ENCODE measurements at places on chromosomes 12 and 14.

DNA sequence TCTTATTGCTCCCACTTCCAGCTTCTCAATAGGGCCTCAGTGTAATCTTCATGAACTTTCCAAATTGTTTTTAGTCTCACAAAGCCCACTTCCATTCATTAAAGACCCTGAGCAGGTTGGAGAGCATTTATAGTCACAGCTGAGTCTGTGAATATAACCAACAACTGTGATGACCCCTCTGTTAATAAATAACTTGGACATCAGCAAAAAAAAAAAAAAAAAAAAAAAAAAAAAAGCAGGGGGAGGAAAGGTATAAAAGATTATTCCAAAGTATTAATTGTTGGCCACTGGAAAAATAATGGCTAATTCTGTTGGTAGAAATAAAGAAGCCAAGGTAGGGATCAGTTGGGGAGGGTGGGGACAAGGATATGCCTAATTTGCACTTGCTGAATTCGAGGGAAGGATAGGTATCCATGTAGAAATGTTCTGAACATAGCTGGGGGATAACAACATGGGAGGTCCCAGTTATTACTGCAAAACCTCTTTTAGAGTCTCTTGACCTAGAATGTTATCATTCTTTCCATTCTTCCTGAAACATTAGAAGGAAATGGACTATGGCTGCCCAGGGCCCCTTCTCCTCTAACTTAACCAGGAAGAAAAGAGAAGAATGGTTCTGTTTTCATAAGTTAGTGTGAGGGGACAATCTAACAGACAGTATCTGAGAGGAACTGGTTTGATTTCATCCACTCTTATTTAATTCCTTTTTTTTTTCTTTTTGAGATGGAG lies 56.5 kb downstream of the SAMD4A start:
- DNase-seq, result no peak

GRCh38 chr12:68428211-68428610 lies 96.0 kb upstream of the MDM1 start:
- no peak for DNase-seq

GRCh38 chr12:50637870-50638481 lies 125.9 kb upstream of the ATF1 start:
- peak; percentile 64 for DNase-seq

GRCh38 chr14:75125617-75126016 lies 1.2 kb downstream of the NEK9 start:
- DNase-seq, result no peak

GRCh38 chr14:72527591-72527990 lies 366.3 kb downstream of the DPF3 start:
- no peak for DNase-seq

DNA sequence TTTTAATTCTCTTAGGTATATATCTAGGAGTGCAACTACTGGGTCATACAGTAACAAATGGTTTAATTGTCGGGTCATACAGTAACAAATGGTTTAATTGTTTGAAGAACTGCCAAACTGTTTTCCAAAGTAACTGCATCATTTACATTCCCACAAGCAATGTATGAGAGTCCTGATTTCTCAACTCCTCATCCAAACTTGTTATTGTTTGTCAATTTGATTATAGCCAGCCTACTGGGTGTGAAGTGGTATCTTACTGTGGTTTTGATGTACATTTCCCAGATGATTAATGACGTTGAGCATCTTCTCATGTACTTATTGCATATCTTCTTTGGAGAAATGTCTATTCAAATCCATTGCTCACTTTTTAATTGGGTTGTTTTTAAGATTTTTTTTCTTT lies 67.6 kb upstream of the CFL2 start:
- no peak for DNase-seq

DNA sequence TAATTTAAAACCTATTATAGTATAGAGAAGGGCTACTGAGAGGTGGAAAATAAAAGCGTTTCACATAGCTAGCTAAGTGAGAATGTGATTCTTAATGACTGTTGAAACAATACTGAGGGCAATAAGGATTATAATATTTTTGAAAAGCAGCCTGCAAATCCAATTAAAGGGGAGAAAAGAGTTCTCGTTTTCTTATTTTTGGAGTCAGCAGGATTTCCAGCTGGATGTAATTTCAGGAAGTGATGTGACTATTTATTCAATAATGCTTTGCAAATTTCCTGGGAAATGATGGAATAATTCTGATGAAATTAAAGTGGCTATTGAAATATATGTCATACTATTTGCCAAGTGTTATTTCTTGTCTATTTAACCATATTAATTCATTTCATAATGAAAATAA lies 279.1 kb downstream of the AEBP2 start:
- DNase-seq, result no peak

DNA sequence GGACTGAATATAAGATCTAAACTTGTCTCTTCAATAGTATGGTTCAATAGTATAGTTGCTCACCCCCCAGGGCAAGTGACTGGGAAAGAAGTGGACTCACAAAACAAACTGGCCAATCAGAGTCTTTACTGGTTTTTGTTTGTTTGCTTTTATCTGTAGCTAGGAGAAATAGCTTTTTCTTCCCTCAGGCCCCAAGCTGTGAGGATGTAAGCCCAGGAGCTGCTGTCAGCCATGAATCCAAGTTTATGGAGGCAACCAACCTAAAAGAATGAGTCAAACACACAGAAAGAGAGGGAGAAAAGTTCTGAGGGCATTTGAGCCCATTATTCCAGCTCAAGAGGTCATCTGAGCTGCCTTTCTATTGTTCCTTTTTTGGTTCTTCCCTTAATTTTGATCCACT lies 375.3 kb downstream of the BCAT1 start:
- no peak for DNase-seq

GRCh38 chr12:82517027-82517426 lies 158.7 kb downstream of the METTL25 start:
- DNase-seq, result no peak

GRCh38 chr12:54000116-54001114 lies at the start of gene HOXC9:
TSS of gene HOXC9 (plus strand) at chr12:54000161. CDS start at chr12:54000189, 28 bp downstream.
- no peak for DNase-seq

DNA sequence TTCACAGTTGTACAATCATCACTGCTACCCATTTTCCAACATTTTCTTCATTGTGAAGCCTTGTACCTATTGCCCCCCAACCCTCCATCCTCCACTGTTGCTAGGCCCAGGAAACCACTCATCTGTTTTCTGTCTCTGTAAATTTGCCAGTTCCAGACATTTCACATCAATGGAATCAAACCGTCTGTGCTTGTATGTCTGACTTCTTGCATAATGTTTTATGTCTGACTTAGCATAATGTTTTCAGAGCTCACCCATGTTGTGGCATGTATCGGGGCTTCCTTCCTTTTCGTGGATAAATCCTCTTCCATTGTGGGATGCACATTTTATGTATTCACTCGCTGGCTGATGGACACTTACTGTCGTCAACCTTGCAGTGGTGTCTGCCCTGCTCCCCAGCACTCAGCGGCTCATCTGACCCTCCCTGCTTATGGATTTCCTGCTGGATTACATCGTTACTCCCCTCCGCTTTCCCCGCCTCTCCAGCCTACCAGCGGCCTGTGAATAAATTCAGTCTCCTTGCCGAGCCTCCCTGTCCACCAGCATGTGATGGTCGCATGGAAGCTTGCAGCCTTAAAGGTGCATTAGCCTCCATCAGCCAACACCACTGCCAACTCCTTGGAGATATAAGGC lies 727.6 kb upstream of the TMEM132C start:
- DNase-seq, result no peak

GRCh38 chr14:35365130-35366055 lies 39.2 kb downstream of the NFKBIA start:
- DNase-seq, result no peak

- no peak for DNase-seq
Observed at GRCh38 chr14:78530078-78530477, 359.9 kb downstream of the NRXN3 start.

GRCh38 chr12:70719672-70720420 lies 82.6 kb upstream of the PTPRB start:
- peak; percentile 3 for DNase-seq

- peak; percentile 92 for DNase-seq
Observed at GRCh38 chr12:103387385-103387784, 108.4 kb downstream of the C12orf42 start.

GRCh38 chr14:60647081-60647836 lies 2.0 kb downstream of the SIX1 start:
- DNase-seq, result peak; percentile 95

DNA sequence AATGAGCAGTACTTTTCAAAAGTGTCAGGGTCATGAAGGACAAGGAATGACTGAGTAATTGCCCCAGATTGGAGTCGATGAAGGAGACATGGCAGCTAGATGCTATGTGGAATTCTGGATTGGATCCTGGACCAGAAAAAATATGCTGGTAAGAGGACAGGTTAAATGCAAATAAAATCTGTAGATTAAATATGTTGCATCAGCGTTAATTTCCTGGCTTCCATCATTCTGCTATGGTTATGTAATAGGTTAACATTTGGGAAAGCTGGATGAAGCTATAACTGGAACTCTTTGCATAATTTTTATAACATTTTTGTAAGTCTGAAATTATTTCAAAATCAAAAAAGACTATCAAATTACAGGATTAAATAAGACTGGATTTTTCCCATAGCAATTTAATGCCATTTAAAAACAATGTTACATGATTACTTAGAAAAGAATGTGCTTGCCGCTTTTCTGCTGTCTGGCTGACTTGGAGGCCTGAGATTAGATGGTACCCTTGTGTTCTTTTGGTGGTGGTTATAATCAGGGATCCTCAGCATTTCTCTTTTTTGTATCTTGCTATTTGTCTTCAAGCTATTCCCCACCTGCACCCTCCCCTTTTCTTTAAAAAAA lies 65.1 kb downstream of the FBXW8 start:
- DNase-seq, result no peak

GRCh38 chr14:90849787-90850444 lies 33.7 kb upstream of the TTC7B start:
- no peak for DNase-seq

DNA sequence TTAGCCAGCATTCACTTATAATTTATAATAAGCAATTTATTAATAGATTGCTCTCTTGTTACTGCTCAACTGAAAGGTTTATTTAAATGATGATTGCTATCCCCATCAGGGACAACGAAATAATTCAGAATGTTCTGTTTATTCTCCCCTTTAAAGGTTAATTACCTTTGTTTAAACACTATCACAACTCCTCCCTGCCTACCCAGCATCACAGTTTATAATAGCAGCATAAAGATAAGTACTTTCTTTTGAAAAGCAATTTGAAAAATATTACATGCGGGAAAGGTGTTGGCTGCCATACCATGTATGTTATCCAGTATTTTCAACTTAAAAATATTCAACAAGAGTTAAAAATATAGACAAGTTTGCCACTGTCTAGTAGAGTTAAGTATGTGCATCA lies 30.6 kb downstream of the SCAF11 start:
- no peak for DNase-seq

DNA sequence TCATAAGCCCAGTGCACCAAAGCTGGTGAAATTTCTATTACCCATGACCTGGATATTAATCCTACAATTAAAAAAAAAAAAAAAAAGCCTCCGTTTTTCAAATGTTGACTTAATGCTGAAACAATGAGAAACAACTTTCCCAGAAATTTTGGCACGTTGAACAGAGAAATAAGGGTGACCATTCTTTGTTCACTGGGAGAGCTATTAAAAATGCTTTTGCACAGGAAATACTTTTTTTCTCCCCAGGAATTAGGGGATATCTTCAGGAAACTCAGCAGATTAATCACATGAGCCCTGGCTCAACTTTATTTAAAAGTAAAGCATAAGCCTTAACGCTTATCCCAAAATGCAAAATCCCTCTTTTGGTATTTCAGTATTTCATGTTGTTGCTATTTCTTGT lies 54.8 kb upstream of the FLRT2 start:
- DNase-seq, result no peak

- no peak for DNase-seq
Observed at GRCh38 chr12:93680006-93680405, 2.8 kb downstream of the CRADD start.

- no peak for DNase-seq
Observed at GRCh38 chr14:55614304-55614703, 34.3 kb downstream of the KTN1 start.

DNA sequence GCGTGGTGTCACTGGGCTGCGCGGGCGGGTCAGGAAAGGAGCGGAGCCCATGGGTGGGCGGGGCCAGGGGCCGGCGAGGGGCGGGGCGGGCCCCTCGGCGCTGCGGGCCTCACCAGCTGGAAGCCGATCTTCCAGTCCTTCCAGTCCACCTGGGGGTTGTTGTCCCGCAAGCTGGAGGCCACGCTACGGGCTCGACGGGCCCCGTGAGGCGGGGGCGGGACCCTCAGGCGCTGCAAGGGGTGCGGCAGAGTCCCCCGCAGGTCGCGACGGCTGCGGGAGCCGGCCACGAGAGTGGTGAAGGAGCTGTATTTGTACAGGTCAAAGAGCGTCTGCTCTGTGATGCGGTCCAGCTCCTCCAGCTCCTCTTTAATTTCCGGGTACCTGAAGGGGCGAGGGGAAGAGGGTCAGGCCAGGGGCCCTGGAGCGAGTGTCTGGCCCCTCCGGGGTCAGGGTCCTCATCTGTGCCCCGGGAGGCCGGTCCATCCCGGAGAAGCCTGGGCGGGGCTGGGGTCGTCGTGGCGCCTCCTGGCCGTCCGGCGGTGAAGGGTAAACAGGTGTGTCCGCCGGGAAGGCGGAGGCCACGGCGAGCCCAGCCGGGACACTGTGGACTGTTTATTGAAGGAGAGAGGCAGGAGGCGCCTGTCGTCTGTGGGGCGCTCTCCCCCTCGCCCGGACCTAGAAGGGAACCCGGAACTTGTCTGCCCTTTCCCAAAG lies 11.9 kb downstream of the SCNN1A start:
- no peak for DNase-seq

GRCh38 chr12:27622436-27623195 lies 73.6 kb upstream of the REP15 start:
- no peak for DNase-seq

- DNase-seq, result no peak
Observed at GRCh38 chr12:108833757-108834472, 23.5 kb downstream of the SSH1 start.

- DNase-seq, result no peak
Observed at GRCh38 chr14:54256156-54256555, 140.7 kb upstream of the CDKN3 start.

- peak; percentile 66 for DNase-seq
Observed at GRCh38 chr14:95265106-95266094, 54.3 kb downstream of the CLMN start.

- no peak for DNase-seq
Observed at GRCh38 chr12:45425426-45425825, 209.5 kb downstream of the ANO6 start.

DNA sequence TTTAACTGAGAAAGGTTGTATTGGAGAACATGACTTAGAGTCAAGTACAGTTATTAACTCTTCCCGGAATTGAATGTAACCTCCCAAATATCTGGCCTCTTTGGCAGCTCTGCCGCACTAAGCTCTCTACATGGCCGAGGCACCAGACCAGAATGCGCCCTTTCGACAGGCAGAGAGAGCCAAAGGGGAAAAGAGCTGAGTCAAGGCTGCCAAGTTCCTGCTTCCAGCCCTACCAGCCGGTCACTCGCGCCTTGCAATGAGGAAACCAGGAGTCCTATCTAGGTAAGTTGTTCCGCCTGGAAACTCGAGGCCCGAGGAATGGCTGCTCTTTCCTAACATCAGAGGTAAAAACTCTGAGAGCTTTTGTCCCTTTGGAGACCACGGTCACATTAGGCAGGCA lies 172.2 kb downstream of the BRMS1L start:
- DNase-seq, result no peak

Measured in NCI-H2029 treated with DMSO at 0.1 percent for 48 hours (cell line).